Stimulated activated CD4-positive, alpha-beta T cell treated with anti-CD3 and anti-CD28 coated beads, Interleukin-1b, Interleukin-23, amount 100 ng/mL, for 4 hours (primary cell): ENCODE measurements at places on chromosomes 13 and 19.

GRCh38 chr13:81686877-81687276 is 1346.0 kb upstream of the SPRY2 start:
- no peak for DNase-seq

DNA sequence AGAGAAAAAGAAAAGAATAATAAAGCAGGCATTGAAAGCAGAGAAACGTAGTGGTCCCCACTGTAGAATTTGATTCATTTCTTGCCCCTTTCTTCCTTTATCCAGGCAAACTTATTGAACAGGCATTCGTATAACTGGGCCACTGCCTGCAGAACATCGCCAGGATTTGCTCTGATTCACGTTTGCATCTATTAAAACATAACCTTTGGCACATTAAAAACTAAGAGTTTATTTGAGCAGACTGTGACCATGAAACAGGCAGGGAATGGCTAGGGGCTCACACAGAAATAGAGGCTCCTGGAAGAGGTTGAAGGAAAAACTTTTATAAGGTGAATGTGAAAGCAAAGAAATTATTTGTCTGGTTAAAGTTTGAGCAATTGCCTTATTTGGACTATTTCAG is 12.5 kb upstream of the SUPT20H start:
- no peak for DNase-seq

DNA sequence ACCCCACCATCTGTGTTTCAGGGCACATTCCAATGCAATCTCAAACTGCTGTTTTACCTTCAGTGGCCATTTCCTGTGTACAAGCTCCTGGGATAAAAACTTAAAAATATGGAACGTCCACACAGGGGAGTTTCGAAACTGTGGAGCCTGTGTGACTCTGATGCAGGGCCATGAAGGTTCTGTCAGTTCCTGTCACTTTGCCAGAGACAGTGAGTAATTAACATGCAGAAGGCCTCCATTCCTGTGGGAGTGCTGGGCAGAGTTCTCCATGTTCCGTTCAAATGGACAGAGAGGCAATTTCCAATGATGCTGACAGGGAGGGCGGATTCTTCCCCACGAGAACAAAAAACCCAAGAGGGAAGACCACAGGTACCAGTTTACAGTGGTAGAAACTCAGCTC is 24.4 kb downstream of the WDR88 start:
- DNase-seq: no peak

- no peak for DNase-seq
These were observed 5.1 kb downstream of the GRK1 start for GRCh38 chr13:113672002-113672651.

DNA sequence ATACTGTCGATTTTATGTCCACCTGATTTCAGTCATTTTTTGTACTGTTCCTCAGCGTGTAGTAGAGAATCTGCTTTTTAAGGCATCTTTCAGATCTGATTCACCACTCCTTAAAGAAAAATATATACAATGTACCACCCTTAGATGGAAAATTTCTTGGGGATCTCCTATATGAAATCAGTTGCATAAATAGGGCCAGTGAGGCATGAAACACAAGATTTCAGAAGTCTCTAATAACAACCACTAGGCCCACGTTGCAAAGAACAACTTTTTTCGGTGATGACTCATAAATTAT is 1.4 kb downstream of the USP12 start:
- no peak for DNase-seq

DNA sequence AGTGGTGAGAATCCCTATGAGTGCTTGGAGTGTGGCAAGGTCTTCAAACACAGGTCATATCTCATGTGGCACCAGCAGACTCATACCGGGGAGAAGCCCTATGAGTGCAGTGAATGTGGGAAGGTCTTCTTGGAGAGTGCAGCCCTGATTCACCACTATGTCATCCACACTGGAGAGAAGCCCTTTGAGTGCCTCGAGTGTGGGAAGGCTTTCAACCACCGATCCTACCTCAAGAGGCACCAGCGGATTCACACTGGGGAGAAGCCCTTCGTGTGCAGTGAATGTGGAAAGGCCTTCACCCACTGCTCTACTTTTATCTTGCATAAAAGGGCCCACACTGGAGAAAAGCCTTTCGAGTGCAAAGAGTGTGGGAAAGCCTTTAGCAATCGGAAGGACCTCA is 18.7 kb upstream of the AURKC start:
- no peak for DNase-seq

DNA sequence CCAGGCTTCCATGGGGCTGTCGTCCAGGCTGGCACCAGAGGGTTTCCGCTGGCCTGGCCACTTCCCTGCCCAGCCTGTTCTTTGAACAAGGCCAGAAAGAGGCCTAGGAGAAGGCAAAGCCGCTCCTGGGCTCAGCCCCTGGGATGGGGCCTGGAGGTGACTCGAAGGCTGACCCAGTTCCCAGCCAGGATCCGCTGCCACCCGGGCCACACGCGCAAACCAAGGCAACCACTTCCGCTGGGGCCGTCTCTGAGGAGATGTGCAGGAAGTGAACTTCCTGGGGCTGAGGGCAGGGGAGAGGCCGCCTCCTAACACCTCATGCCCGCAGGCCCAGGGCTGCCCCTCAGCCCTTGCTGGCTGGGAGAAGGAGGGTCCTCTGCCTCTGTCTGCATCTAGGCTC is 15.2 kb downstream of the PLEKHF1 start:
- DNase-seq: peak; percentile 61
